Hematopoietic multipotent progenitor cell treated with erythropoietin and hydrocortisone succinate and interleukin-3 and kit ligand, for 17 days (in vitro differentiated cells): ENCODE measurements at places on chromosomes 7 and 10.
A peak's percentile ranks its signal among the peaks of the same experiment; 100 is the strongest.

DNA sequence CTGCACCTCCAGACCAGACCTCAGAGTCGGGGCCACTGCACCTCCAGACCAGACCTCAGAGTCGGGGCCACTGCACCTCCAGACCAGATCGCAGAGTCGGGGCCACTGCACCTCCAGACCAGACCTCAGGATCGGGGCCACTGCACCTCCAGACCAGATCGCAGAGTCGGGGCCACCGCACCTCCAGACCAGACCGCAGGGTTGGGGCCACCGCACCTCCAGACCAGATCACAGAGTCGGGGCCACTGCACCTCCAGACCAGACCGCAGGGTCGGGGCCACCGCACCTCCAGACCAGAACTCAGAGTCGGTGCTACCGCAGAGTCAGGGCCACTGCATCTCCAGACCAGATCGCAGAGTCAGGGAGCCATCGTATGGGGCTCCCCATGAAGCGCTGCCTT lies 105.9 kb downstream of the ACTR3B start:
- no peak for DNase-seq

DNA sequence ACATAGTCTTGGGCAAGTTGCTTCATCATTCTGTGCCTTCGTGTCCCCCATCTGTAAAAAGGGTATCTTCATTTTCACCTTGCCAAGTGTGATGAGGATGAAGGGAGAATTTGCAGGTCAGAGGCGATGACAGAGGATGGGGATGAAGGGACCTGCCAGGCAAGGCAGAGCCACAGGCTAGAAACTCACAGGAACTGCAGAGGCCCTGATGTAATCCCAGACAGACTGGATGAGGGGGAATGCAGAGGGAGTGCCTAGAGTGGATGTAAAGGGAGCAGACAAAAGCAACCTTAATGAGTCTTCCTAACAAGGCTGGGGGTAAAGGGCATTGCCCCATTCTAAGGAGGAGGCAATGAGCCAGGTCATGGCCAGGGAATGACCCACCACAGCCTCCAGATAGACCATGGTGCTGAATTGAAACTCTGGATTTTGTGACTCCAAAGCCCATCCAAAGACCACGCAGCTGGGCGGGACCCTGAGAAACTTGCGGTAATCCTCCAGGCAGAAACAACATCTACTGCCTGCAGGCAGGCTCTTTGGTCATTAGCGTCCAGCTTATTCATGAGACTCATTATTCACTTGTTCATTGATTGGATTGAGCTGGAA lies 1.9 kb downstream of the ANTXRL start:
- no peak for DNase-seq

DNA sequence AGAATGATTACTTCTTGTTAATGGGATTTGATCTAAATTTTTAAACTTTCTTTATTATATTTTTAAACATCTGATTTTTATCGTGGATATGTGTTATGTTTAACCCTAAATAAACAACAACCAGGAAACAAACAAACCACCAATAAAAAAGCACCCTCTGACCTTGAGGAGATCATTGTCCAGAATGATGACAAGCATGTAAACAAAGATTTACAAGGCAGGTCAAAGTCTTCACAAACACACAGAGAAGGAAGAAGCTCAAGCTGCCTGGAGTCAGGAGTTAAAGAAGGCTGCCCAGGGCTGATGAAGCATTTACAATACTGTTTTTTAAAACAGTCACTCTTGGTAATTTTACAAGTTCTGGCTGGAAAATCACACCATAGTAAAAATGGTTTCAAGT lies 31.0 kb upstream of the EGFR start:
- no peak for DNase-seq

DNA sequence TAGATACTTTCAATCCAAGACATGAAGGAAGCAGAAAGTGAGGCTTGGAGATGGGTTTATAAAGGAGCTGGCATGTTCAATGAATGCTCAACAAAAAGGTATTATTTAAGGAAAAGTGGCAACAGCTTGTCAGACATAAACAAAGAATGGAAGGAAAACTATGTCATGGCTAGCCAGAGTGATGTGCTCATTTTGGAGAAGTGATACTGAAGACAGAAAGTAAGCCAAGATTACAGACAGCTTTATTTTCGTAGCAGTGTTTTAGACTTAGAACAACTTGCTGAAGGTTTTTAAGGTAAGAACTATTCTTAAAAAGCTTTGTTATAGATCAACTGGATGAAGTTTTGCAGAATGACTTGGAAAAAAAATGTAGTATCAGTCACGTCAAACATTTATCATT lies 160.5 kb upstream of the FERD3L start:
- DNase-seq = no peak

DNA sequence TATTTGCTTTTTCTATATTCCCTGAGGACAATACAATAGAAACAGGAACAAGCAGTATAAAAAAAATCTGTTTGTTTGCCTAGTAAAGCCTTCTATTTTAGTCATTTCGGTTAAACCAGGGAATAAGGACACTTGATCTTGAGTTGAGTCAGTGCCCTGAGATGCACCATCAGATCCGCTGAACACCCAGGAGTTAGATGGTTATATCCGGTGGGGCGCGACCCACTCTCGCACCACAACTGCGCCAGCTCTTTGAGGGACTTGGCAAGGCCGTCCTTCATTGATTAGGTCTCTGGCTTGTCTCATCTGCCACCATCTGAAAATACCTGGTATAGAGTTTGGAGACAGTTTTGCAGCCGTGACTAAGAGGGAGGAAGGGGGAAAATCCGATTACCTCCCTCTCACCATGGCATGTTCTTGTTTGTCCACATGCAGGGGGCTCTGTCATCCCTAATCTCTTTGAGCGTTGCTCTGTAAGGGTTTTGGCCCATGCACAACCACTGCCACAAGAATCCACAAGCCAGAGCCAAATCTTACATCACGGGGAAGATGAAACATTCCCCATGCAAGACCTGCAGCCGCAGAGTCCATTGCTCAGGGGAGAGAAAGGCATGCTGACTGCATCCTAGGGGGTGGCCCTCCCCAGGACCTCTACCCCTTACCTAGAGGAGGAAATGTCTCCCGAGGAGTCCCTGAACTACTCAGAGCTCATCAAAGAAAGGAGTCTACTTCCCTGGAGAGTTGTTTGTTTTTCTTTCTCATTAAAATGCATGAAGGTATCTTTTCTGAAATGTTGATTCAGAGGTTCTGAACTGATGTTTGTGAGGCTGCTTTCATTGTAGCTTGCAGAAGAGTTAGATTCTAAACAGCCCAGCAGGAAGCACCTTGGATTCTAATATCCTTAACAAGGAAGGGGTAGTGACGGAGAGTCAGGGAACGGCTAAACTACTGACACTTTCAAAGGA lies 101.6 kb upstream of the FAM171A1 start:
- no peak for DNase-seq

DNA sequence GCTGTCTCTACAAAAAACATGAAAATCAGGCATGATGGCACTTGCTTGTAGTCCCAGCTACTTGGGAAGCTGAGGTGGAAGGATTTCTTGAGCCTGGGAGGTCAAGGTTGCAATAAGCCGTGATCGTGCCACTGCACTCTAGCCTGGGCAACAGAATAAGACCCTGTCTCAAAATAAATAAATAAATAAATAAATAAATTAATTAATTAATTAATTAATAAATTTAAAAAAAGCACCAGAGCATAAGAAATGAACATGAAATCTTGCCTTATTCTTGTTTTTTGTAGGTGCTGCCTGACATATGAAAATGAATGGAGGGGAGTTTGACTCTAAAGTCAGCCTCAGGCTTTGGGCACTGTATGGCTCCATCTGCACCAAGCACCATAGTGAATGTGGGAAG lies 69.9 kb downstream of the GATA3 start:
- no peak for DNase-seq

- DNase-seq = peak; percentile 76
Measured at GRCh38 chr7:107078517-107078966, 34.0 kb downstream of the PRKAR2B start.
